Stimulated activated CD8-positive, alpha-beta memory T cell treated with anti-CD3 and anti-CD28 coated beads, Interleukin-15, amount 100 ng/mL, for 48 hours (primary cell): ENCODE measurements at places on chromosomes 6 and 20.

DNA sequence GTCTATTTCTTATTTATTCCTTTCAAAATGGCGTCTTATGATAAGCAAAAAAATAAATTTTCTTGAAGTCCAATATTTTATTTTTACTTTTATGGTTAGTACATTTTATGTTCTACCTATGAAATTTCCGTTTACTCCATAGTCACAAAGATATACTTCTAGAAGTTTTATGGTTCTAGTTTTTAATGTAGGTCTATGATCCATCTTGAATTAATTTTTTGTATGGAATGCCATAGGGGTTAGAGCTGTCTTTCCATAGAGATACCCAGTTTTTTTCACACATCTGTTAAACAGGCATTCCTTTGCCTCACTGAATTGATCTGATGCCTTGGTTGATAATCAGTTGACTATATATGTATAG, 24.9 kb upstream of the ASIP start:
- DNase-seq: no peak

DNA sequence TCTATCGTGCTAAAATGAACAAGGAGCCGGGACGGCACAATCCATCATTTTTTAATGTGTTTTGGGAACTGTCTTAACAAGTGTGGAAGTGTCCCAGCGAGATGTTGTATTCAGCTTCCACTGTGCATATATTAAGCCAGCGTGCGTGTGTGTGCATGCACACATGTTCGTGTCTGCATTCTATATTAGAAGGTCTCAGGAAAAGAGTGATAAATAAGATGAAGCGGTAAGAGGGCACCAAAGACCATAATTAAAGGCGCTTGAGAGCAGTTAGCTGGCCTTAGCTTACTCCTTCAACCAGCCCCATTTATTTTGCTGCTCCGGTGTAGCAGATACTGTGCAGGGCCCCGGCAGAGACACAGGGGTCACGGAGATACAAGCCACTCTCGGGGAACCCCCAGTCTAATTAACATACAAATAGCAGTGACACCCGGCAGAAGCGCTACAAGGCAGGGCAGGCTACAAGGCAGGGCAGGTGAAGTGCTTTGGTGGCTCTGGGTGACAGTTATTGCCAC, 206.5 kb upstream of the RREB1 start:
- no peak for DNase-seq

GRCh38 chr6:138235205-138235604, 16.9 kb upstream of the PBOV1 start:
- no peak for DNase-seq

- no peak for DNase-seq
Observed at GRCh38 chr6:98824162-98824901, 10.0 kb upstream of the POU3F2 start.

- DNase-seq: no peak
Observed at GRCh38 chr20:53872561-53873229, 197.7 kb downstream of the BCAS1 start.

- DNase-seq: no peak
Observed at GRCh38 chr6:94270091-94270948, 851.0 kb upstream of the EPHA7 start.

- no peak for DNase-seq
Observed at GRCh38 chr20:13610184-13610583, 28.5 kb downstream of the TASP1 start.

DNA sequence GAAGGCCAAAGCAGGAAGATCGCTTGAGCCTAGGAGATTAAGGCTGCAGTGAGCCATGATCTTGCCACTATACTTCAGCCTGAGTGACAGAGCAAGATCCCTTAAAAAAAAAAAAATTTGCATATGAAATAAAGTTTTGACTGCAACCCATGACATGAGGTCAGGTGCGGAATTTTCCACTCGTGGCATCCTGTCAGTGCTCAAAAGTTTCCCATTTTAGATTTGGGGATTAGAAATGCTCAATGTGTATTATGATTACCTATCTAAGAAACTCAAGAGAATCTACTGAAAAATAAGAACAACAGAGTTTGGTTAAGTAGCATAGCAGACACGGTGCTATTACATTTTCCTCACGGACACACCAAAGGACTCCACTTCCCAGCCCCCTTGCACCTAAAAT, 11.7 kb downstream of the SLC23A2 start:
- DNase-seq: no peak

GRCh38 chr6:22809370-22809769, 240.0 kb downstream of the HDGFL1 start:
- no peak for DNase-seq

GRCh38 chr6:28336284-28337120, 554 bp upstream of the ZSCAN31 start:
- DNase-seq: no peak

DNA sequence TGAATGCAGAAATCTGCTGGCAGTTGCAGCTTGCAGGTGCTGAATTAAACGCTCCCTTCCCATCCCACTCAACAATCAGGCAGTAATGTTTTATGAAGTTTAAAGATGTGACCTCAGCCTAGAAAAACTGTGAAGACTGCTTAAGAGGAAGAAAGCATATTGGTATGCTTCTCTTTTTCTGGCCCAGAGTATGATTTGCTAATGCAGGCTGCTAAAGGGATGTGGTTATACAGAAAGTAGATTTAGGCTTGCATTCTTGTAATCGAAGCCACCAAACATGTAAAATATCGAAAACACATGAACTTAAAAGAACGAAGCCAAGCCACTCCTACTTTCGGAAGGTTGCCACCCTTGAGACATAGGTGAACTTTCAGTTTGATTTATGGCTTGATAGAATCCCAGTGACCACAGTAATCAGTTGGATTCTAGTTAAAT, 40.7 kb downstream of the MAP3K5 start:
- no peak for DNase-seq

DNA sequence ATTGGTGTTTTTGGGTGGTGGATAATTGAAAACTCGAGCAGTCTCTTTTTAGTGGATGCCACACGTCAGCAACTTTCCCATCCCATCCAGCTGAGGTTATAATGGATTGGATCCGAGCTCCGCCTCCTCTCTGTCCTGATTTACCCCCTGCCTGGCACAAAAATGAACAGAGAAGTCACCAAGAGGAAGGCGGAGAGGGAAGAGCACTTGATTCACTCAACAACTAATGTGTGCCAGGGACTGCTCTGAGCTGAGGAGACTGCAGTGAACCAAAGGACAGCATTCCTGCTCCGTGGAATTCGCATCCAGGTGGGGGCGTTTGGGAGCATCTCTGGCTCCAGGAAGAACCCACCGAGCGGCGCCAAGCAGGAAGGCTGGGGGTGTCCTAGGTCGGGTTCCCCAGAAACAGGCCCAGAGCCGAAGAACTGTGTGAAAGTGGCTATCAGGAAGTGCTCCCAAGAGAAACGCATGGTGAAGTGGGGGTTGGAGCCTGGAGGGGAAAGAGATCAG, 95.8 kb upstream of the NAA20 start:
- no peak for DNase-seq

DNA sequence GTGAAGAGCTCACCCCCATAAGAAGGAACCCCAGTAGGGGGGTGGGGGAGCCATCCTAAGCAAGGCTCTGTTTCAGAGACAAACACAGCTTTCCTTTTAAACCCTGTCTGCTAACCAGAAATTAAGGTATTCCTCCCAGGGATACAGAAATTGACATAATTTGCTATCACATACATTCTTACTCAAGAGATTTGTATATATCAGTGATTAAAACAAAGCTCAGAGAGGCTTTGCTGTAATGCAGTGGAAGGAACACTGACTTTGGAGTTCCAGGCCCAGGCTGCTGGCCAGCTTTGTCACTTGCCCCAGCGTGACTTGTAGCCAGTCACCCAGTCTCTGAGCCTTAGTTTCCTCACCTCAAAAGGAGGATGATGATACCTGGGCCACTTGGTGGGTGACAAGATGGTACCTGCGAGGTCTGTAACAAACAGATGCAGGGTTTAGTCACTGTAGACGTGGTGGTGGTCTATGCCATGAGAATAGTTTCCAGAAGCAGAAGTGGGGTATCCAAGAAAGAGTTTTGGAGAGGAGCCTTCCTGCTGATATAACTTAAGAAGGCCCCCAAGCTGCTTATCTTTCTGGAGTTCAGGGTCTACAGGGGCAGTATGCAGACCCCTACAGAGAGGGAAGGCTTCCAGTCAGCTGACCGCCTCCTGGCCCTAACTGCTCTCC, 3.2 kb upstream of the FOXF2 start:
- DNase-seq: no peak

- DNase-seq: no peak
Observed at GRCh38 chr6:30885999-30886896, 1.9 kb downstream of the DDR1 start.

DNA sequence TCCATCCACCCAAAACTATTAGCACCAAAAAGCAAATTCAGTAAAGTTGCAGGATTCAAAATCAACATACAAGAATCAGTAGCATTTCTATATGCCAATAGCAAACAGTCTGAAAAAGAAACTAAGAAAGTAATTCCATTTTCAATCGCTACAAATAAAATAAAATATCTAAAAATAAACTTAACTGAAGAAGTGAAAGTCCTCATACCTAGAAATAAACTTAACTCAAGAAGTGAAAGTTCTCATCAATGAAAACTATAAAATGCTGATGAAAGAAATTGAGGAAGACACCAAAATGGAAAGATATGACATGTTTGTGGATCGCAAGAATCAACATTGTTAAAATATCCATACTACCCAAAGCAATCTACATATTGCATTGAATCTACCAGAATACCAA, 103.0 kb upstream of the ARID1B start:
- DNase-seq: no peak

DNA sequence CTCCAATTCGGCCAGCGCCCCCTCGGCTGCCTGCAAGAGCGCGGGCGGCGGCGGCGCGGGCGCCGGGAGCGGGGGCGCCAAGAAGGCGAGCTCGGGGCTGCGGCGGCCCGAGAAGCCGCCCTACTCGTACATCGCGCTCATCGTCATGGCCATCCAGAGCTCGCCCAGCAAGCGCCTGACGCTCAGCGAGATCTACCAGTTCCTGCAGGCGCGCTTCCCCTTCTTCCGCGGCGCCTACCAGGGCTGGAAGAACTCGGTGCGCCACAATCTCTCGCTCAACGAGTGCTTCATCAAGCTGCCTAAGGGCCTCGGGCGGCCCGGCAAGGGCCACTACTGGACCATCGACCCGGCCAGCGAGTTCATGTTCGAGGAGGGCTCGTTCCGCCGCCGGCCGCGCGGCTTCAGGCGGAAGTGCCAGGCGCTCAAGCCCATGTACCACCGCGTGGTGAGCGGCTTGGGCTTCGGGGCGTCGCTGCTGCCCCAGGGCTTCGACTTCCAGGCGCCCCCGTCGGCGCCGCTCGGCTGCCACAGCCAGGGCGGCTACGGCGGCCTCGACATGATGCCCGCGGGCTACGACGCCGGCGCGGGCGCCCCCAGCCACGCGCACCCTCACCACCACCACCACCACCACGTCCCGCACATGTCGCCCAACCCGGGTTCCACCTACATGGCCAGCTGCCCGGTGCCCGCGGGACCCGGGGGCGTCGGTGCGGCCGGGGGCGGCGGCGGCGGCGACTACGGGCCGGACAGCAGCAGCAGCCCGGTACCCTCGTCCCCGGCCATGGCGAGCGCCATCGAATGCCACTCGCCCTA, 963 bp downstream of the FOXF2 start:
- no peak for DNase-seq

DNA sequence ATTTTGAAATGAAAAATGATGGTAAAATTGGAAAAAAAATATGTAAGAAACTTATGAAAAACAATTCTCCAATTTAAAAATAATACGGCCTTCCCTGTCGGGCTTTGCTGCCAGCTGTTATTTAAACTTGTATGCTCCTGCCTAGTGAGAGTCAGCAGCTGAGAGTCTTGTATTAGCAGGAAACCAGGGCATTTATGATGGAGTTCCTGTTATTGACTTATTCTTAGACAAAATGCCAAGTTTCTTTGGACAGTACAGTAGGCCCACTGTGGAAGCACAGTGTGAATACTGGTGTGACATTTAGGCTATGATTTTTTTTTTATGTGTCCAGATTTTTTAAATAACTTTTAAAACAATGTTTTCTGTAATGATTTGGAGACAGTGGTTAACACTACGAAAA, 42.1 kb downstream of the GMDS start:
- DNase-seq: no peak

- no peak for DNase-seq
Observed at GRCh38 chr20:41369673-41370072, 3.1 kb upstream of the EMILIN3 start.

DNA sequence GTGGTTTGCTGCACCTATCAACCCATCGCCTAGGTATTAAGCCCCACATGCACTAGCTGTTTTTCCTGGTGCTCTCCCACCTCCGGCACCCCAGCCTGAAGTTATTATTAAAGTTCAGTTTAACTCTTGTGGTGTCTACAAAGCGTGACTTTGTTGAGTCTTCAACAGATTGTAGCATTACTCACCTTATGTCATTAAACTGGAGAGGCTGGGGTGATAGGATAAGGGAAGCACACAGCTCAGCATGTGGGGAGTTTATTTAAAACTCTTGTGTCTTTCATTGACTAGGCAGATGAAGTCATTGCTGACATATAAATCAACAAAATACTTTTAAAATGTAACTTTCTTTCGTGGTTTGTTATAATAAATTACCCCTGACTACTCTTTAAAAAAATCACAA, 84.7 kb upstream of the GCM1 start:
- DNase-seq: no peak

DNA sequence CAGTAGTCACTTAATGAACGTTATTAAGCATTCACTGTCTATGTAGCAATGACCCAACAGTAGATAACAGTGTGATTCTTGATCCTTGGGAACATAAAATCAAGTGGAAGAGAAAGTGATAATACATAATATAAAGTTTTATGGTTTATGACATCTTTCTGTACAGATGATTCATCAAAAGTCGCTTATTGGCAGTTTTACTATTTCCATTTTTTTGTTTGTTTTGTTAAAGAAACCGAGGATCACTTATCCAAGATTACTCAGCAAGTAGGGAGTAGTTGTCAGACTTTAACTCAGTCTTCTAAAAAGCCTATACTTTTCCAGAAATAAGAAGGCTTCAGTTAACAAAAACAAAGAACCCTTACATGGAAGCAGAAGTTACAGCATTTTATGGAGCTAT, 260.8 kb downstream of the ZFAND3 start:
- DNase-seq: no peak

GRCh38 chr20:31705598-31706597, 16.8 kb downstream of the BCL2L1 start:
- DNase-seq: no peak

DNA sequence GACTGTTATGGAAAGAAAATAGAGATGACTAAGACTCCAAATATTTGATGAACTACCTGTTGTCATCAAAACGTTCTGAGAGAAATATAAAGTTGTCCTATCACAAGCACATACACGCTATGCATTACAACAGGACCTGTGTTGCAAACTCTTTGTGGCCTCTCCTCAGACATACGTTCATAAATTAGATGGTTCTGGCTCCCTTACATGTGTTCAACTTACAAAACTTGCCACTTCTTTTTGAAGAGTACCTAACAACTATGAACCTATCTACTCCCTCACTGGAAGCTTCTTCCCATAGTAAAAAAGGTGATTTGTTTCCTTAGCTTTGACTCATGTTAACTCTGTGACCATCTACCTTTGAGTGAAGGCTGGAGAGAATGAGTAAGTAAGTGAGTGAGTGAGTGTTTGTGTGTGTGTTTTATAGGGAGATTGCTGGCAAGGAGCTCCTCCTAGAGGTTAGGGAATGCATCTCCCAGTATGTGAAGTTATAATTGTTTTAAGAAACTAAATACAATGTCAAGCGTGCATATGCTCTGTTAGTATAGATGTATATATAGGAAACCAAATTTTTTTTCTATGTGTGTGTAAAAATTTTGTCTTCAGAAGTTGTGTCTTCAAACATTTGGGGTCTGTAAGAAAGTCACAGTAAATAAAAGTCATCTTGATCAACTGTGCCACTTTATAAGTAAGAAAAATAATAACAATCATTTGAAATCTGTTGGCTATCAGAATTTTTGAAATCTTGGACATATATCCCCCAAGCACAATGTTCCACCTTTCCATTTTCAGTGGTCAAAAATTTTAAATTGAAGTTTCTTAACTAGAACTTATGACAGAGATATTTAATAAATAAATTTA, 1211.1 kb upstream of the GJE1 start:
- DNase-seq: no peak
